ENCODE measurements at places on chromosomes 5 and 9. TPM values are rescaled to one million over a fixed set of nuclear protein-coding genes. Genes with fewer than 3 reads are reported as not detected.

- H3K36me3 ChIP-seq, result no peaks in the 10 kb centered on the region
- DNase-seq, result no peak
- H3K27me3 ChIP-seq, result no peaks in the 10 kb centered on the region
- H3K4me1 ChIP-seq, result peaks cover 3% of the 10 kb centered on the region
These were observed 98.7 kb upstream of the IFNE start for GRCh38 chr9:21580636-21581378.

GRCh38 chr5:14059810-14060209, 83.3 kb upstream of the TRIO start:
- no peak overlapping the region for H3K27ac ChIP-seq
- DNase-seq, result no peak
- no peak overlapping the region for H3K4me3 ChIP-seq
- no peaks in the 10 kb centered on the region for H3K4me1 ChIP-seq

PCSK1 gene
- total RNA-seq, result 0.09 TPM

ADAMTS16 gene
- 0.14 TPM for total RNA-seq

NUTM2G gene
- total RNA-seq, result not detected
